ENCODE measurements at places on chromosomes 1 and 21.

GRCh38 chr1:236465231-236465958 lies 58.4 kb upstream of the LGALS8 start:
- DNase-seq, result no peak

GRCh38 chr1:213783893-213784292 lies 203.9 kb upstream of the PROX1 start:
- no peak for DNase-seq

GRCh38 chr1:150008699-150009098 lies 1.8 kb downstream of the OTUD7B start:
- DNase-seq, result no peak

GRCh38 chr1:58929671-58930325 lies 146.0 kb upstream of the JUN start:
- no peak for DNase-seq

Data from GM04504 (cell line).